T-helper 9 cell (primary cell): ENCODE measurements at places on chromosomes 7 and 10.
A peak's percentile ranks its signal among the peaks of the same experiment; 100 is the strongest.

GRCh38 chr7:434891-435629, 84.6 kb downstream of the PDGFA start:
- no peak for DNase-seq

DNA sequence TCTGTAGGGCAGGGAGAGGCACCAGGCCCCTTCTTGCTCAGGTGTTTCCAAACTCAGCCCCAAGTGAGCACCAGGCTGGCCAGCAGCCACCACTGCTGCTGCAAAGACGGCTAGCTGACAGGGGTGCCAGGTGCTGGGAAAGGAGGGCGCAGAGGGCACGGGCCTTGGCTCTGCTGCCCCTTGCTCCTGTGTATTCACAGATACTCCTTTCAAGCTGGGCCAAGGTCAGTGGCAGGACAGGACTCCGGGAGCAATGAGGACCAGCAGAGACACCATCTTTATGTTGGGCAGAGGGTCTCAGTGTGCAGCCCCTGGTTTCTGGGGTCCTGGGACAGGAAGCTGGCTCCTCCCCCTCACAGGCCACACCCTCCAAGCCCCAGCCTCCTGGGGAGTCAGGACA, 110.1 kb downstream of the SMURF1 start:
- no peak for DNase-seq

DNA sequence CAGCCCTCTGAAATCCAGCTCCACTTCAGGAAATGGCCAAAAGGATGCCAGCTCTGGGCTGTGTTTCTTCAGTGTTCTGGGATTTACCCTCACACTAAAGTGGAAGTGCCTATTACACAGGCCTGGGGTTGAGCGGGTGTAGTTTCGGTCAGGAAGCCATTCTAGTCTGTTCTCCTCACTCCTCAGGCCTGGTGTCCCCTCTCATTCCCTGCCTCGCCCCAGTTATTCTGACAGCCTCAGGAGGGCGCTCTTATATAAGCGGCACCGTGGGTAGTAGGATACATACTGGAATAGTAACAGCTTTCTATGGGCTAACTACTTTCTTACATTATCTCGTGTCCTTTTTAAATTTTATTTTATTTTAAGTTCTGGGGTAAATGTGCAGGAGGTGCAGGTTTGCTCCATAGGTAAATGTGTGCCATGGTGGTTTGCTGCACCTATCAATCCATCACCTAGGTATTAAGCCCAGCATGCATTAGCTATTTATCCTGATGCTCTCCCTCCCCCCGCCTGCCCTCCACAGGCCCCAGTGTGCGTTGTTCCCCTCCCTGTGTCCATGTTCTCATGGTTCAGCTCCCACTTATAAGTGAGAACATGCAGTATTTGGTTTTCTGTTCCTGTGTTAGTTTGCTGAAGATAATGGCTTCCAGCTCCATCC, 12.2 kb upstream of the LGI1 start:
- DNase-seq, result no peak

GRCh38 chr7:45048748-45049147, 40.0 kb downstream of the NACAD start:
- no peak for DNase-seq

- DNase-seq, result no peak
Measured at GRCh38 chr7:159099711-159100231, 44.9 kb downstream of the VIPR2 start.

DNA sequence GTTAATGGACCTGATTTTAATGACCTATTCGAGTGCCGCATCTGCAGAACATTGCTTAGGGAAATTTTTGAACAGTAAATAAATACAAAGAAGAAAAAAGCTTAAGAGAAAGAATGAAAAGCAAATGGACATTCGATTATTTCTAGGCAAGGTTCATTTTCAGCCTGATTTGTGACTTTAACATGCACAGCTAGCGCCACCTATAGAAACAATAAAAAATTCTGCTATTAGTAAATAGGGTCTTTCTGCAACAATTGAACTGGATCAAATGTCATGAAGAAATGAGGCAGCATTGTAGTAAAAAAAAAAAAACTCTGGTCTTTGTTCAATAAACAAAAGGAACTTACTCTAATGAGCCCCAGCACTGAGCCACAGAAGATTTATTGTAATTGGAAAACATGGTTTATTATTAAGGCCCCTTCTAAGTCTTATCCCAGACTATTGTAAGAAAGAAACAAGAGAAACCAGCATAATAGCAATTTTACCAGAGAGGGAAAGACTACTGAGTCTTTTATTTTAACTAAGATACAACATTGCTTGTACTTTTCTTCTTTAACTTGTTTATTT, 41.4 kb upstream of the GHITM start:
- no peak for DNase-seq

DNA sequence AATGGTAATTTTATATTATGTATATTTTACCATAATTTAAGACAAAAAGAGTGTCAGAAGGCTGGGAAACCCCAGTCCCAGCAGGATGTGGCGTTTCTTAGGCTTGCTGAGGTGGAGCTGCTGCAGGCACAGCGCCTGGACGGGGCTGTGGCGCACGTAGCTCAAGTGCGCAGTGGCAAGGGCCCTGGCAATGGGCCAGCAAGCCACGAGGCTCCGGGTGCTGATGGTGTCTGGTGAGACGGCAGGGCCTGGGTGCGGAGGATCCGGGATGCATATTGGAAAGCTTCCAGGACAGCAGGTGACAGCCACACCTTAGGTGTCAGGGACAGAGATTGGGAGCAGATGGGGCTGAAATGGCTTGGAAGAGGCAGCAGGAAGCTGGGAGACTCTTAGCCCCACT, 37.2 kb downstream of the CLEC2L start:
- DNase-seq, result no peak

DNA sequence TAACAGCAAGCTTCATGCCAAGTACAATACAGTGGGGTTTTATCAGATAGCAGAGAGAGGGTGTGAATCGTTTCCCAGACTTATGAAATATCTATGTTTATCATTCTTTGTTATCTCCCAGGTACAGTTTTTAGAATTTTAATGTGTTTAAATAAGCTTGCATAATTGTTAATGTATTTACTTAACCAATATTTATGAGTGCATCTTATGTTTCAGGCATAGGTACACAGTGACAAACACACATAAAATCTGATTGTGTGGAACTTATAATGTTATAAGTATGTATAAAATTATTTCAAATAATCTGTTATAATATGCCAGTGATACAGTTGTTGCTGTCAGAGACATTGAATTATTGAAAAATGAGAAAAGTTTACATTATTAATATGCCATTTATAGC, 1011.4 kb upstream of the C7orf33 start:
- DNase-seq, result no peak

- DNase-seq, result no peak
Measured at GRCh38 chr7:108077709-108078108, 52.5 kb downstream of the LAMB4 start.

GRCh38 chr7:97090761-97091353, 26.6 kb upstream of the SDHAF3 start:
- no peak for DNase-seq

- DNase-seq, result no peak
Measured at GRCh38 chr7:39465055-39465929, 100.9 kb upstream of the YAE1 start.

- DNase-seq, result no peak
Measured at GRCh38 chr10:5736591-5736990, 52.0 kb downstream of the TASOR2 start.

- no peak for DNase-seq
Measured at GRCh38 chr7:138843632-138844580, 45.9 kb upstream of the ATP6V0A4 start.

- DNase-seq, result no peak
Measured at GRCh38 chr7:31056775-31057346, 4.8 kb downstream of the ADCYAP1R1 start.

GRCh38 chr10:70268376-70268775, 15.4 kb downstream of the NPFFR1 start:
- DNase-seq, result no peak

- no peak for DNase-seq
Measured at GRCh38 chr7:47401611-47402570, 180.0 kb downstream of the TNS3 start.

GRCh38 chr7:112965506-112965905, 121.1 kb downstream of the GPR85 start:
- DNase-seq, result no peak

DNA sequence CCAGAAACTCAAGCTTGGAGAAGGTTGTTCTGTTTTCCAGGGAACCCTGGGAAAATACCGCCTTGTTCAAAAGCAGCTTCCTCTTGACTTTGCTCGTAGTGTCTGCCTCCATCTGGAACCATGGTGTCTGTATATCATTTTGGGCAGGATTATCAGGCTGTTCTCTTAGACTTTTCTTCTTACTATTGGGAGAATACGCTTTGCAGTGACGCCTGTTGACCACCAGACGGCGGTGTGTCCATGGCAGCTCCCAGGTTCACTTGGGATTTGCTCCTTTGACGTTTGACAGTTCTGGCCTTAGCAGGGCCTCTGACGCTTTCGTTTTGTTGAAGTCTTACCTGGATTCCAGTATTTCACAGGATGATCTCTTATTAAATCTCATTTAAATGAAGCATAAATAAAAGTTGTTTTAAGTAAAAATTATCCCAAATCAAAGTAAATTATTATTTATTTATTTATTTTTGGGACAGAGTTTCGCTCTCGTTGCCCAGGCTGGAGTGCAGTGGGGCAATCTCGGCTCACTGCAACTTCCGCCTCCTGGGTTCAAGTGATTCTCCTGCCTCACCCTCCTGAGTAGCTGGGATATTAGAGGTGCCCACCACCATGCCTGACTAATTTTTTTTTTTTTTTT, 41.8 kb upstream of the GJD4 start:
- peak; percentile 26 for DNase-seq

GRCh38 chr7:2980401-2981102, 63.1 kb downstream of the CARD11 start:
- DNase-seq, result no peak

GRCh38 chr7:150923196-150923595, 54.9 kb downstream of the KCNH2 start:
- DNase-seq, result no peak

- DNase-seq, result no peak
Measured at GRCh38 chr7:14144538-14144937, 155.1 kb upstream of the ETV1 start.

DNA sequence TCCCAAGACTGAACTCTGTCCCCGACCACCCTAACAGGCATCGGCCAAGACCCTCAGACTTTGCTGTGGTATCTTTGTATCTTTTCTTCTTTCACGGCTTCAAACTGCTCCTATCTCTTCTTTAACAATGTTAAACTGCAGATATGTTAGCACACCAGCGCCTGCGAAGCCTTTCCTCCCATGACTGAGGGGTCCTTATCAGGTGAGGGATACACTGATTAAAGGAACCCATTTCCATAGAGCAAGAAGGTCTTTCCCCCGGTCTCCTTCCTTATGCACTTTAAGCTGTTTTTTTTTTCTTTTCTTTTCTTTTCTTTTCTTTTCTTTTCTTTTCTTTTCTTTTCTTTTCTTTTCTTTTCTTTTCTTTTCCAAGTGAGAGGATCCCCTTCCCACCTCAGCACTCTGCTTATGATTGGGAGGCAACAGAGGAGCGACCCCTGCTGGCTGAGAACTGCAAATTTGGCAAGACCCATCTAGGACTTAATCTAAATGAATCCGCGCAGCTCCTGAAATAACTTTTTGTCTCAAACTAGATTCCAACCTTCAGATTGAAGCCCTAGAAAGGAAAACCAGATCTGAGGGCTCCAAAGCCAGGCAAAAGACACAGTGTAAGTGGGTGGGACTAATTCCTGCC, 109.9 kb downstream of the ITGB8 start:
- DNase-seq, result no peak

DNA sequence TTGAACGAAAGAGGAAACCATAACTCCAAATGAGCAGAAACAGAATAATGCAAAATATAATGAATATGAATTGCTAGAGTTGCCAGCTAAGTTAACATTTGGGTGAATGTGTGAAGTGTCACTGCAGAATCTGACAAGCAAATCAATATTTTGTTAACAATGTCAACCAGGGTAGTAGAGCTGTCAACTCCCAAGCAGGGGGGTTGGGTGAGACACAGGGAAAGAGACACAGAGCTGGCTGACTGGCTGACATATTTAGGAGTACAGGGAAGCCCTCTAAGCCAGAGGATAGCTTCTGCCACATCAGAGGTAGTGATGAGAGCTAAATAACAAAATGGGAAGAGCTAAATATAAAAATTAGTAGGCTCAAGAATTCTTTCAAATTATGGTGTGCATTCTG, 393.1 kb upstream of the KCND2 start:
- DNase-seq, result no peak

DNA sequence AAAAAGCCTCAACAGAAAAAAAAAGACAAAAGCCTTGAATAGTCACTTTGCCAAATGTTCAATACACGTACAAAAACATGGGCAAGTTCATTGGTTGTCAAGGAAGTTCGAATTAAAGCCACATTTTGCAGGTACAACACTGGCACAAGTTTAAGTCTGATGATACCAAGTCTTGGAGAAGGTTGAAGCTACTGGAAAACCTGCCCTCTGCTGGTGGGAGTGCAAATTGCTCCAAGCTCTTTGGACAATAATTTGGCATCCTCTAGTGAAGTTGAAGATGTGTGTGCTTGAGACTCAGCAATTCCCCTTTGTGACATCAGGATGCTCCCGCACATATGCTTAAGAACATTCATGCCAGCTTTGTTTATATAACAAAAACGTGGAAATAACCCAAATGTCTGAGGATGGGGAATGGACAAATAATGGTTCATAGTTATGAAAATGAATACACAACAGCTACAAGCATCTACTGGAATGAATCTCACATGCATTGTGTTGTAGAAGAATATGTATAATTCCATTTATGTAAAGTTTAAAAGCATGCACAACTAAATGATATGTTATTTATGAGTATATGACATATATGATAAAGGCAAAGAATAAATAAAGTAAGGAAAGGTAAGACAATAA, 120.0 kb upstream of the PLPP4 start:
- peak; percentile 43 for DNase-seq

DNA sequence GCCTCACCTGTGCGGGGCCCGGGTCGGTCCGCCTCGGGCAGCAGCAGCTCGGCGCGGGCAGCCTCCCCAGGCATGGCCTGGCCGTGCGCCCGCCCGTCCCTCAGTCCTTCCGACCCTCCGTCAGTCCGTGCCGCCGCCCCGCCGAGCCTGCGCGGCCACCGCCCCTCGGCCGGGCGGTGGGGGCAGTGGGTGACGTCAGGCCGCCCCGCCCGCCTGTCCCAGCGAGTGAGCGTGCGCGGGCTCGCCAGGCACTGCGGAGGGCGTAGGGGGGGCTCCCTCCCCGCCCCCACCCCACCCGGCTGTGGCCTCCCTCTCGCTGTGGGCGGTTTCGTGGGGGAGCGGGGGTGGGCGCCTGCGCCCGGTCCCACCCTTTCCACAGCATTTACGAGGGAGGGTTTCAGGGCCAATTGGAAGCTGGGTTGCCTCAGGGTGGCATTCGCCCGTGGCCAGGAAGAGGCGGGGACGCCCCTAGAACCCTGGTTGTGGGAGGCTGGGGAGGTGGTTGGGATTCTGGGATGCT, at the start of gene NACAD:
Gene NACAD, minus strand, starts transcription at position 149 of the 520 bp plus-strand sequence. Its CDS starts 75 bp downstream, at position 74.
- DNase-seq, result no peak
